ENCODE measurements at places on chromosomes 11 and 22.

- DNase-seq: no peak
Observed at GRCh38 chr11:17498058-17498457, 21.4 kb upstream of the ABCC8 start.

GRCh38 chr11:18721561-18722292 is 4.3 kb downstream of the IGSF22 start:
- no peak for DNase-seq

DNA sequence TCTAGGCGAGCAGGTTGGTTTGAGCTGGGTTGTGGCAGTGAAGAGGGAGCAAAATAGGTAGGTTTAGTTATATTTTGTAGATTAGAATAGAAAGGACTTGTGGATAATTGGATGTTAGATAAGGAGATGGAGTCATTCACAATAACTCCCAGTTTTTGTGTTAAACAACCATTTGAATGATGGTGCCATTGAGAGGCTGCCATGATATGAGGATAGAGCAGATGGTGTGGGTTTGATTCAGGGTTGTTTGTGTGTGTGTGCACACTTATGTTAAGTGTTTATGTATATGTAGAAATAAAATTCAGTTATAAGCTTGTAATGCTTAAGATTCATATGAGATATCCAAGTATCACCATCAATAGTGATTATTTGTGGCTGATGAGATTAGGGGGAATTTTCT is 166.6 kb downstream of the NXPE2 start:
- DNase-seq: no peak

DNA sequence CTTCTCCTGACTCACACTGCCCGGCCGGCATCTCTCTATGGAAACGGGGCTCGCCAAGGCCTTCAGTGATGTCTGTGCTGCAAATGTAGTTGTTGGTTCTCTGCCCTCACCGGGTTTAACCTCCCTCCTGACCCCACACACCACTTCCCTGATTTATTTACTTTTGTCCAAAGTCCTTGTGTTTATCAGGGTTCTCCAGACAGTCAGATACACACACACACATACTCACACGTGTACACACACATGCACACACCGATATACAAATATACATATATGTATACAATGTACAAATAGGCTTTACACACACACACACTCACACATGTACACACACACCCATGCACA is 647.0 kb downstream of the BRD1 start:
- DNase-seq: no peak

- no peak for DNase-seq
Observed at GRCh38 chr11:36719358-36720107, 121.5 kb upstream of the RAG2 start.

DNA sequence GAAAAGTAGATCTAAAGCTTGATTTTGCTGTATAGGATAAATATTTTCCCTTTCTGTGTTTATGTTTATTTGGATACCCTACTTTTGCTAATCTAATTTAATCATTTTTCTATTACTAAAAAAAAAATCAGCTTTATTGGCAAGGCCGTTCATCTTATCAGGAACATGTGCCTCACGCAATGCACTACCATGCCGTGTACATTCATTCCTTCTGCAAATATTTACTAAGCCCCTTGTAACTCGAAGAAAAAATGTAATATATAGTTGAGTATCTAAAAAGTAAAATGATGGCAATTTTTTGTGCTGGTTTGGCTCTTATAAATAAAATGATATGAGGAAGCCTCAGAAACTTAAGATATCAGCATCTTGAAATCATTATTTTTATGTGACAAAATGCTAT is 8.9 kb downstream of the UVRAG start:
- DNase-seq: no peak

- DNase-seq: no peak
Observed at GRCh38 chr11:21604564-21604963, 588.3 kb upstream of the ANO5 start.

Data from hematopoietic multipotent progenitor cell treated with erythropoietin and hydrocortisone succinate and interleukin-3 and kit ligand, for 17 days (in vitro differentiated cells).